NCI-H748 treated with DMSO at 0.1 percent for 48 hours (cell line): ENCODE measurements at places on chromosomes 1 and 21.

- no peak for DNase-seq
Measured at GRCh38 chr1:151673407-151673806, 43.2 kb downstream of the CELF3 start.

- no peak for DNase-seq
Measured at GRCh38 chr1:109658533-109659042, 2.7 kb downstream of the GSTM4 start.

GRCh38 chr1:149915429-149916192 lies 2.0 kb downstream of the SV2A start:
- no peak for DNase-seq

DNA sequence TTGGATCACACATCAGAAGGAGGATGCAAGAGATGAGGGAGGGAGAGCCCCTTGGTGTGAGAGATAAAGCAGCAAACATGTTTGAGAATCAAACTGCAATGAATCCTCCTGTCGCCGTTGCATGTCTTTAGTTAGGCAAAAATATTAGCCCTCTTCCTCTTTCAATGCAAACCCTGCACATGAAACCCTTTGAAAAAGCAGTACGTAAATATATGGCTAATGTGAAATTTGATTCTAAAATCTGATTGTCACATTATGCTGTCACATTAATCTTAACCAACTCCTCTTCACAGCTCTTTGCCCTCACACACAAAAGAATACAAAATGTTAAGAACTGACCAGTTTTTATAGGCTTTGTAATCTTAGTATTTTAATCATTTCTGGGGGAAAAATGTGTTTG lies 63.4 kb downstream of the WDR64 start:
- DNase-seq, result no peak

DNA sequence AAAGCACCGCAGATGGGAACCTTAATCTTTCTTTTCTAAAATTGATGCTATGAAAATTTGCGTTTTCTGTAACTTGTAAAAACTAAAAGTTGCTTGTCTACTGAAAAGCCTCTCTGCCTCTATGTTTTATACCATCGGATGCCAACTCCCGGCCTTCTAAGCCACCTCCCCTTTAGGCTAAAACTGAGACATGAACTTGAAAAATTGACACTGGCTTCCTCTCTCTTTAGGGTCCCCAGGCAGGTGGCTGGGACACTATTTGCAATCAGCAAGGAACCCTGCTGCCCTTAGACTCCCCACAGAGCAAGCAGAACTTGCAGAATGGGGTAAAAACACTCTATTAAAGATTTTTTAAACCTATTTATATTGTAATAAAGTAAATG lies 151.1 kb upstream of the CAMK1G start:
- no peak for DNase-seq

DNA sequence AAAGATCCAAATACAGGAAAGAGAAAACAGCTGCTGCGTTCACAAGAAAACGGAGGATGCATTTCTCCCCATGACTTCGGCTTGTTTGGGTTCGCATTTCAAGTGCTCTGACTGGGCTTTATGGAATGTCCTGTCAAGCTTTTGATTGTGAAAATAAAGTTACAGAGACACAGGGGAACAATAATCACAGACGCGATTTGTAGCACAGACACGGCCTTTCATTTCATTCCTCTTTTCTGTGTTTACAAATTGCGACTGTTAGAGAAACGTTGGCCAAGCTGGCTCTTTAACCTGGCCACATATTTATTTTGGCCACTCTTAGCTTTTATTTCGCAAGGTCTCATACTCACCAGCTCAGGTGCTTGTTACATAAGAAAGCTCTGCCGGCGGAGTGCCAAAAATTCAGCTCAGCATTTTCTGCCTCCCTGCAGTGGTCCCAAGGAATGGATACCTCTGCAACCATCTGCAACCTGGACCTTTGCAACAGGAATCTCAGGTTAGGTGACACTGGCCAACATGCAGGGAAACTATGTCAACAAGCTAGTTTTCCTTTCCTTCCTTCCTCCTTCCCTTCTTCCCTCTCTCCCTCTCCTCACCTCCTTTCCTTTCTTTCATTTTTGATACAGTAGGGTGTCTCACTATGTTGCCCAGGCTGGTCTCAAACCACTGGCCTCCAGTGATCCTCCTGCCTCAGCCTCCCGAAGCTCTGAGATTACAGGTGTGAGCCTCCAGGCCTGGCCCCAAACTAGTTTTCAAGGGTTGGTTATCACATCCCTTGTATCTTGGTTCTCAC lies 58.2 kb upstream of the SLC45A1 start:
- no peak for DNase-seq

GRCh38 chr21:35048183-35048601 lies 910 bp downstream of the RUNX1 start:
- DNase-seq, result no peak

DNA sequence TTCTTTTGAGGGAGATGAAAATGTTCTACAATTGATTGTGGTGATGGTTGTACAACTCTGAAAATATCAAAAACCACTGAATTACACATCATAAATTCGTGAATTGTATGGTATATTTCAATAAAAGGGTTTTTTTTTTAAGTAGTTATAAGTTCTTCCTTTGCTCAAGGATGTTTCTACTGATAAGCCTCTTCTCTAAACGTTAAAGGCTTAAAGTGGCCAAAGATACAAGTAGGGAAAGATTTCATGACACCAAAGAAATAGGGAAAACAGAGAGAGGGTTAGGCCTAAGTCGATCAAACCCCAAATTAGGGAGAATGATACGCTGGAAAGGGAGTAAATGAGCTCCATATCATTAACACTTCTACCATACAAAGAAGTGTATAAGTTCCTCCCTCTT lies 4.1 kb downstream of the KDM5B start:
- no peak for DNase-seq

- no peak for DNase-seq
Measured at GRCh38 chr1:88661951-88662699, 21.9 kb upstream of the PKN2 start.
